ENCODE measurements at places on chromosomes 4 and X.

GRCh38 chr4:16694884-16695276, 203.6 kb downstream of the LDB2 start:
- no peak for DNase-seq

GRCh38 chrX:137969191-137969590, 403.3 kb downstream of the ZIC3 start:
- no peak for DNase-seq

- DNase-seq: peak; percentile 26
Measured at GRCh38 chr4:25901030-25901430, 13.0 kb upstream of the SMIM20 start.

GRCh38 chrX:72114306-72114705, 17.4 kb downstream of the RTL5 start:
- no peak for DNase-seq

DNA sequence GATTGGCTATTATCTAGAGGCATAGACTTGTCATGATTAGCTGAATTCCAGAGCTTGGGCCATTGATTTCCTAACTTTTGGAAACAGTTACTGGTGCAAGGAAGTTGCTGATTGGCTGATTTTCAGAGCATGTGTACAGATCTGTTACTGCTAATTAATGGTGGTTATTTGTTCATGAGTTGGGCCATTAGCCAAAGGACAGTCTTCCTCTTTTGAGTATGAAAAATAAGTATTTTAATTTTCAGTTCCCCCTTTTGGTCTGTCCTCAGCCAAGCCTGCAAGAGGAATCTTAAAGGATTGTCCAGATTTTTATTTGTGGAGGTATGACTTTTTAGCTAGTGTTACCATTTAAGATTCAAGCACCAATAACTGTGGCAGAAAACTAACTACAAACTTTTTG, 7.0 kb upstream of the DSPP start:
- DNase-seq: no peak

DNA sequence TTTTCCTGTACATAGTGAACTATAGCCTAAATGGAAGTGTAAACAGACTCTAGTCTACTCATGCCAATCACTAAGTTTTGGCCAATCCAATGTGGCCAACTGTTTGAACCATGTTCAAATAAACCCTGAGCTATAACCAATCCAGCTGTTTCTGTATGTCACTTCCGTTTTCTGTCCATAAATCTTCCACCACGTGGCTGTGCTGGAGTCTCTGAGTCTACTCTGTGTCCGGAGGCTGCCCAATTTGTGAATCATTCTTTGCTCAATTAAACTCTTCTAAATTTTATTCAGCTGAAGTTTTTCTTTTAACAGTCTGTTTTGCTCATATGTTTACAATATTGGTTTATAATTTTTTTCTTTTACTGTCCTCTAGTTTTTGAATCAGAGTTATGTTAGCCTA, 112.3 kb upstream of the BANK1 start:
- no peak for DNase-seq

- no peak for DNase-seq
Measured at GRCh38 chrX:28590396-28590795, 3.1 kb downstream of the IL1RAPL1 start.

GRCh38 chrX:17038681-17039161, 92.3 kb downstream of the REPS2 start:
- no peak for DNase-seq

DNA sequence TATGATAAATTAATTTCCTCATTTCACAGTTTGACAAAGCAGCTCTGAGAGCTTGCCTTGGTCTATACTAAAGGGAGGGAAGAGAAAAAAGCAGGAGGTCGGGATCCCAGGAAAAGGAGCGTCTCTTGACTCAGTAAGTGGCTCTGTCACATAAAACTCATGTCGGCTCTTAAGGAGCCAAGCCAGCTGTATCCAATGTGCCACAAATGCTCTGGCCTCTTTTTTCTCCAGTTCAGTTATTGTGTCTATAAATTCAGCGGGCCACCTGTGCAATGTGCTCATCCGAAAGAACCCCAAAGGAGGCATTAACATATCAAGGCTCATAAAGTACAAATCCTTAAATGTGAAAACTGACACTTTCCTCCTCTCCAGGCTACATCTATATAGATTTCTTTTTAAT, 337.7 kb upstream of the FAM241A start:
- no peak for DNase-seq

DNA sequence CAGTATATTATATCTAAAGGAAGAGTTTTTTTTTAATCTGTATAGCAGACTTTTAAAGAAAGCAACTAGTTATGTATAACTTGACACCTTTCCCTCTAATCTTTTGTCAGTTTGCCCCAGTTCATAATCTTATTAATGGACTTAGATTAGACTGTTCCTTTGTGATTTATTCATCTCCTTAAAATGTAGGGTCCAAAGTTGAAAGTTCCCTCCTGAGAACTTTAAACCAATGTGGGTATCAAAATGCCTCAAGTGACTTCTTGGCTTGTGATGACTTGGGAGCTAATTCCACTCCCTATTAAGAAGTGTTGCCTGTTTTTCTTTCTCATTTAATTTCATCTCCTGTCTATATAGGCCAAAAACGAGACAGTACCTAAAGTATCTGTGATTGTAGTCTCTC, 6.3 kb upstream of the SDAD1 start:
- no peak for DNase-seq

DNA sequence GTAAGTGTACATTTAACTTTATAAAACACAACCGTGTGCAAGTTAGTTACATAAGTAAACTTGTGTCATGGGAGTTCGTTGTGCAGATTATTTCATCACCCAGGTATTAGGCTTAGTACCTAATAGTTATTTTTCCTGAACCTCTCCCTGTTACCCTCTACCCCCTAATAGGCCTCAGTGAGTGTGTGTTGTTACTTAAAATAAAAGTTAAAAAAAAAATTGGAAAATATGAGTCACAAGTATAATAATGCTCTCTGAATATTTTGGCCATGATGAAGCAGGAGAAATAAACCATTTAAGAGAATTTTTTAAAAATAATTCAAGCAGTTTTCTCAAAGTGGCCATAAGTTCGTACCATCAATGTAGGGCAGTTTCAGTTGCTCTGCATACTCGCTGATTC, 105.1 kb upstream of the GRID2 start:
- no peak for DNase-seq

DNA sequence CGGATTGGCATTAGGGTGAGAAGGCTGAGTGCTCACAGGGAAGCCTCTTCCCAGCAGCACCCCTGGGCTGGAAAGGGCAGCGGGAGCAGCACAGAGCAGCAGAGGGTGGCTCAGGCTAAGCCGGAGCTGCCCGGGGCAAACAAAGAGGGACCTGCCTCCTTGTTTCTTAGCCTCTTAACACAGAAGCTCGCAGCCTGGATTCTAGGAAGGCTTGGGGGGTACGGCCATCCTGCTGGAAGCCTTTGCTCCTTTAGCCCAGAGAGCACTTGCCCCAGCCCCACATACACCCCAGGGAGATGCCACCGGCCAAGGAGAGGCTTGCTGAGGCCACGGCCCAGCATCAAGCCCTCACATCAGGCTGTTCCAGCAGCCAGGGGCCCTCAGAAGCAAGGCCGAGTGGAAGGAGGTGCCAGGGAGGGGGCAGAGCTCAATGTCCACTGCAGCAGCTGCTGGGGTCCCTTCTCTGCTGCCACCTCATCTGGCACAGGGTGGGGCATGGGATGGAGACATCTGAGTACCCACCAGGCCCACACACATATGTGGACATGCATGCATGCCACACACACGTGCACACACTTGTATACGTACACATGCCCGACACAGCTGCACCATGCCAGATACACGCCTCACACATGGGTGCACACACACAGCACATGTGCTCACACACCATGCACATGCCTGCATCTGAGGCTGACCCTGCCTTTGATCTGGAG, 20.3 kb upstream of the SPON2 start:
- DNase-seq: no peak

DNA sequence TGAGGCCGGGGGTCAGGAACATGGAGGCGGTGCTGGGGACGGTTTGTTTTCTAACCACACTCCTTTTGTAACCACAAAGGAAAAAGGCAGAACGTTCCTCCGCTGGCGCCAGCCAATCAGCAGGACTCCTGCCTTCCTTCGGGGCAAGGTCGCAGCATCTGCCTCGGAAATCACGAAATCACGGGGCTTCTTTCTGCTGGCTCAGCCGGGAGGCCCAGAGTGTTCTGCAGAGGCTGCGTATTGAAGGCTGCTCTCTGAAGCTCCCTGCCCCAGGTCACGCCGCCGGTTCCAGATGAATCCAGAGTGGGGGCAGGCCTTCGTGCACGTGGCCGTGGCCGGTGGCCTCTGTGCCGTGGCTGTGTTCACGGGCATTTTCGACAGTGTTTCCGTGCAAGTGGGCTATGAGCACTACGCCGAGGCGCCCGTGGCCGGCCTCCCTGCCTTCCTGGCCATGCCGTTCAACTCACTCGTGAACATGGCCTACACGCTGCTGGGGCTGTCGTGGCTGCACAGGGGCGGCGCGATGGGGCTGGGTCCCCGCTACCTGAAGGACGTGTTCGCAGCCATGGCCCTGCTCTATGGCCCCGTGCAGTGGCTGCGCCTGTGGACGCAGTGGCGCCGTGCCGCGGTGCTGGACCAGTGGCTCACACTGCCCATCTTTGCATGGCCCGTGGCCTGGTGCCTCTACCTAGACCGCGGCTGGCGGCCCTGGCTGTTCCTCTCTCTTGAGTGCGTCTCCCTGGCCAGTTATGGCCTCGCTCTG, 9.4 kb downstream of the TMEM187 start:
- DNase-seq: peak; percentile 48

DNA sequence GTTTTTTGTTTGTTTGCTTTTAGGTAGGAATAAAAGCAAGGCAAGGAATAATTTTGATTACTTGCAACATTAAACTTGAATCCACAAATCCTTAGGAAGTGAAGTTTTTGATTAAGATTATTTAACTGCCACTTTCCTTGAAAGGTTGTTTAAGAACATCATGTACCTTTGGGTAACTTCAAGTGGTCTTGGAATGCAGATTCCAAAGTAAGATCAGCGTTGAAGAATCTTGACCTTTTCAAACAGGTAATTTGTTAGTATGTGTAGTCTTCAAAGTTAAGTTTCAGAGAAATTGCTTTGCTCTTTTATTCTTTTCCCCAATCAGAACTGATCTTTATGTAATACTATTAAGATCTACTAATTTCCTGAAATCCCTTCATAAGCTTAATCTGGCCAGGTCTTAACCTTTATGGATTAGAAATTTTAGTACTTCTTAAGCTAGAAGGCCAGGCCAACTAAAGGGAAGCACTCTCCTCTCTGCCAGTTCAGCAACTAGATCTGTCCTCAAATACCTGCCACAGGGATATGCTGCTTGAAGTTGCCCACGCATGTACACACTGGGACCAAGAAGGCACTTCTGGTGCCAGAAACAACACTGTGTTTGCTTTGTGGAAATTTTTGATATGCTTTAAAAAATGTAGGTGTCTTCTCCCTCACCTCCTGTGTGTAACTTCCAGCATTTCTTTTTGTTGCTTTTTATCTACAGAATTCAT, 7.4 kb downstream of the NPNT start:
- no peak for DNase-seq

GRCh38 chr4:141254326-141254725, 33.6 kb downstream of the ZNF330 start:
- no peak for DNase-seq

DNA sequence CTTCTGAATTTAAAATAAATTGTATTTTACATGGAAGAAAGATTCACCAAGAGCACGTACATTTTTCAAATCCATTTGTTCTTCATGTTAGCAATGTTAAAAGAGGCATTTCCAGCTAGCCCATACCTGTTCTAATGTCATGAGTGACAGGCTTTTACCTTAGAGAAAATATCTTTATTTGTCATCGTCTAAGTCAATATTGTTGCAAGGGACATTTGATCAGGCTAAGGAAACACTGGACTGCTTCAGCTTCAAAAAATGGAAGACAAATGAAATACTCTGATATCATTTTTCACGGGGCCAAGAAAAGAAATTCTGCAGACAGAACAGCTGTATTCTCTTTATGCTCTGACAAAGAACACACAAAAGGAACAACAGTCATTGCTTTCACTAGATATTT, 207.7 kb downstream of the RCHY1 start:
- no peak for DNase-seq

- DNase-seq: no peak
Measured at GRCh38 chrX:79375340-79375739, 8.2 kb upstream of the ITM2A start.

DNA sequence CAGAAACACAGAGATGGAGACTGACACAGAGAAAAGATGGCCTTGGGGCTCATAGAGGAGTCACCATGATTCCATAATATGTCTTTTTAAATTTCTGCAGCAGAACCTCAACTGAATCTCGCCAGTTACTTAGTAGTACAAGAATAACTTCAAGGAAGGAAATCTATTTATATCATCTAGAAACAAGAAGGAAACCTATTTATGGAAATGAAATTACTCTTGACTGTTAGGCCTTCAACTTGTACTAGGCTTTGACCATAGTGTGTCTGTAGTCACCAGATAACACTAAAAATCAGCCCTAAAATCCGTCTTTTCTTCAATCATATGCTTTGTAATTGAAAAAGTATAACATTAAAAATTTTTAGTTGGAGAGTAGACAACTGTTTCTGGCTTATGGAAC, 740.4 kb downstream of the TRIML1 start:
- DNase-seq: no peak

- no peak for DNase-seq
Measured at GRCh38 chrX:132373610-132374009, 115.2 kb downstream of the MBNL3 start.

- DNase-seq: peak; percentile 20
Measured at GRCh38 chr4:181301735-181302710, 941.2 kb upstream of the TENM3 start.

- no peak for DNase-seq
Measured at GRCh38 chr4:4889781-4890180, 30.3 kb downstream of the MSX1 start.

DNA sequence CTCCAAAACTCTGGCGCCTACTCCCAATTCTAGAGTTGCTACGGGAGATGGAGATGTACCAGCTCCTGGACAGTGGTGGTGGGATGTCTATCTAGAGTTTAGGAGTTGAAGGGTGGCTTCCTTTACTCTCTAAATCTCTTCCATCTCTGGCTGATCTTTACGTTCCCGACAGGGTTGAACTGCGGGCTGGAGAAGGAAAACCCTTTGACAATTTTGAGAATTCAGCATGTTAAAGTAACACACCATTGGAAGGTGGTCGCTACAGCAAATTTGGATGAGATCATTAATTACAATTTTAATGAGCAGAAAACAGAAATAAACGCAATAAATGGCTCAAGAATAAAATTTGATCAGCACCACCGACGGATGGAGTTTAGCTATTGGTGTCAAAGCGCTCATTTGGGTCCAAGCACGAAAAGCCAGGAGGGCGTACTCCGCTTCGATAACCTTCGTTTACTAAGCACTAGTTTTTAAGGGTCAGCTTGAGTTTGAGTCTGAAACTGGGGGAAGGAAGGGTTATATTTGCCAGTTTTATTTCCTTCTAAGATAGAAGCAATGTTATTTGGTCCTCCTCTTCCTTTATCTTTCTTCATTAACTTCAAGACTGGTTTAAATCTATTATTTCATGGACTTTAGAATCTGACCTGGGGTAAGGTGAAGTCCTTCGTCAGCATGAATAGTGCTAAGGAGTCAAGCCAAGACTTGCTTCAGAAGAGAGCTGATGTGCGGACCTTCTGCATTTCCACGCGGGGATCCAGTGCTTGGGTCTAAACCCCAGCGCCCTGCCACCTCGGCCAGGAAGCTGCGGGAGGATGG, 1.5 kb upstream of the NKX6-1 start:
- no peak for DNase-seq
